ENCODE measurements at places on chromosomes 13 and 19.

DNA sequence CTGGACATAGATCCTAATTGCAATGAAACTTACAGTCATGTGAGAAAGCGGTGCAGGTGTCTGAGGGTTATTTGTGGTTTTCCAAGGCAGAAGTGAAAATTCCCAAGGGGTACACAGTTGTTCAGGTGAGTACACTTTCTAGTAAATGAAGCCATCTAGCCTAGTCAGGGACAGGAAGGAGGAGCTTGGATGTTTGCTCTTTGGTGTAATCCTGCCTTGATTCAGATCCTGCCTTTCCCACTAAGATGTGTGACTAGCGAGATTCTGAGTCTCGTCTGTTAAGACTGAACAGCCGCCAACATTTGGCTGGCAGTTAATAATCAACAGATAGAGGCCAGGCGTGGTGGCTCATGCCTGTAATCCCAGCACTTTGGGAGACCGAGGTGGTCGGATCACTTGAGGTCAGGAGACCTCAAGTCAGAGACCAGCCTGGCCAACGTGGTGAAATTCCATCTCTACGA, 2.5 kb downstream of the RPS9 start:
- DNase-seq = no peak

- no peak for DNase-seq
Observed at GRCh38 chr19:15417699-15418098, 1.1 kb downstream of the AKAP8L start.

- DNase-seq = no peak
Observed at GRCh38 chr19:21610341-21610740, 104.9 kb downstream of the ZNF429 start.

DNA sequence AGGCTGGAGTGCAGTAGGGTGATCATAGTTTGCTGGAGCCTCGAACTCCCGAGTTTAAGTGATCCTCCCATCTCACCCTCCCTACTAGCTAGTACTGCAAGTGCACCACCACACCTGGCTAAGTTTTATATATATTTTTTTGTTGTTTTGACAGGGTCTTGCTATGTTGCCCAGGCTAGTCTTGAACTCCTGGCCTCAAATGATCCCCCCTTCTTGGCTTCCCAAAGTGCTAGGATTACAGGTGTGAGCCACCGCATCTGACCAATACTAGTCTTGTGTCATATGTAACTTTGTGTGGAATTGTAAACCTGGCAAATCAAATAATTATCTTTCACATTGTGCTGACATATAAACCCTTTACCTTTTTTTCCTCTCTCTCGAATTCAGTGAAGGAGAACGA, 10.2 kb downstream of the HNRNPM start:
- DNase-seq = no peak

- DNase-seq = no peak
Observed at GRCh38 chr19:30674656-30675055, 302.5 kb downstream of the ZNF536 start.

- DNase-seq = no peak
Observed at GRCh38 chr13:111967572-111968201, 99.3 kb upstream of the SOX1 start.

GRCh38 chr13:87981416-87981815, 310.2 kb downstream of the SLITRK5 start:
- no peak for DNase-seq

- DNase-seq = no peak
Observed at GRCh38 chr13:66353664-66354063, 876.5 kb downstream of the PCDH9 start.

DNA sequence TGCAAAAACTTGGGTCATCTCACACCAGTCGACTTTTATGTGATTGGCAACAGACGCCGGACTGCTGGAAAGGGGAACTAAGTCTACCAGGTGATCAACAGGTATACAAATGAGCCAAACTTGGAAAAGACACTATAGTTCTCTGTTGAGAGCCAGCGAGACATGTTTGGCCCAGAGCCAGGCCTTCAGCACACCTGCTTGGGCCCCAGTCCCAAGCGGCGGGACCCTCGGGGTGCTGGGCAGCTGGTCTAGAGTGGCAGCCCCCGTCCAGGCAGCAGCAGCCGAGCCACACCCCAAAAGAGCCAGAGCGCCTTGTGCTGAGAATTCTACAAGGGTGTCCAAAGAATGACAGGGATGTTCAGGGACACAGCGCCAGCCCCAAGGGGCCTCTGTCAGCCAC, 28.0 kb downstream of the NAXD start:
- DNase-seq = no peak

- DNase-seq = no peak
Observed at GRCh38 chr13:22135446-22135845, 464.6 kb downstream of the FGF9 start.

GRCh38 chr13:110374431-110375370, 67.6 kb downstream of the COL4A2 start:
- DNase-seq = no peak

DNA sequence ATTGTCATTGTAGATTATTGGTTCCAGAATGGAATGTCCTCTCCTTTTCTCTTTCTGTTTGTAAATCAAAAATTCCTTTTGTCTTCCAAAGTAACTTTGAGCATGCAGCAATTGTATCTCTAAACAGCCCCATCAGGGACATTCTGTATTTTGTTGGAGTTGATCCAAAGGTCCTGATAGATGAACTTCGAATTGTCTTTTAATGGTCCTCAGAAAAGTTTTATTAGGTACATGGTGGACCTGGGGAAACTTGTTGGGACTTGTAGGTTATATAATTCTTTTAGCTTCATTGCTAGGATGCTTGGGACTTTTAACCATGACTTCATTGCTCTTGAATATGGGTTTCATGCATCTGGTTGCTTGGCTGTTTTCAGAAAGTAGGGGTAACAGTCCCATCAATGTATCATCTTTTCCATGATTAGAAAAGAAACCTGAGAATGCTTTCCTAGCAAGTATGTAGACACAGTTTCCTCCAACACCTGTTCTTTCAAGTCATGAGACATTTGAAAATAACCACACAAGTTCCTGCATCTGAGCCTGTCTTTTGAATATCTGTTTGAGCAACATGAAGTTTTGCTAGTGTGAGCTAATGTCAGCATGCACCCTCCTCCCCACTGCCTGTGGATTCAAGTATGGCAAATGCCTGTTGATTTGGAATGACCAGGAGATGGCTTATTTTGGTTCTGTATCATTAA, 413.1 kb downstream of the KCNRG start:
- DNase-seq = no peak

DNA sequence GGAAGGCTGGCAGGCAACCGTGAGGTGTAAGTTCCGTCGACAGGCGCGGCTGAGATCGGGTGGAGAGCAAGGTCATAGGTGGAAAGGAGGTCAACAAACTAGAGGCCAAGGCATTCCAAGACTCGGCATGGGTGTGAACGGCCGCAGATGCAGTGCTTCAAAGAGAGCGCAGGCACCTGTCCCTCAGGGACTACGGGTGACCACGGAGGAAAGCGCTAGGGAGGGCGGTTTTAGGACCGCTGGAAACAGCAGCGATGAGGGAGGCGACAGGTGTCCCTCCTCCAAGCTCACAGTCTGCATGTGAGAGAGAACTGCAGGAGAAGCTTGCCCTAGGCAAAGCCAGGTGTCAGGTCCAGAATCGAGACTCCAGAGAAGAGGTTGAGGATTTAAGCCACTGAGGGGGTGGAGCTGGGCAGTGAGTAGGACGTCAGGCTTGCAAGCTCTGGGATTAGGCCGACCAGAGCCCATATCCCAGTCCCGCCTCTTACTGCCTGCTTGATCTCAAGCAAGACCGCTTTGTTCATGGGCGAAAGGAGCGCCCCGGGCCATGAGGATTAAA, 1.6 kb upstream of the MLNR start:
- no peak for DNase-seq

DNA sequence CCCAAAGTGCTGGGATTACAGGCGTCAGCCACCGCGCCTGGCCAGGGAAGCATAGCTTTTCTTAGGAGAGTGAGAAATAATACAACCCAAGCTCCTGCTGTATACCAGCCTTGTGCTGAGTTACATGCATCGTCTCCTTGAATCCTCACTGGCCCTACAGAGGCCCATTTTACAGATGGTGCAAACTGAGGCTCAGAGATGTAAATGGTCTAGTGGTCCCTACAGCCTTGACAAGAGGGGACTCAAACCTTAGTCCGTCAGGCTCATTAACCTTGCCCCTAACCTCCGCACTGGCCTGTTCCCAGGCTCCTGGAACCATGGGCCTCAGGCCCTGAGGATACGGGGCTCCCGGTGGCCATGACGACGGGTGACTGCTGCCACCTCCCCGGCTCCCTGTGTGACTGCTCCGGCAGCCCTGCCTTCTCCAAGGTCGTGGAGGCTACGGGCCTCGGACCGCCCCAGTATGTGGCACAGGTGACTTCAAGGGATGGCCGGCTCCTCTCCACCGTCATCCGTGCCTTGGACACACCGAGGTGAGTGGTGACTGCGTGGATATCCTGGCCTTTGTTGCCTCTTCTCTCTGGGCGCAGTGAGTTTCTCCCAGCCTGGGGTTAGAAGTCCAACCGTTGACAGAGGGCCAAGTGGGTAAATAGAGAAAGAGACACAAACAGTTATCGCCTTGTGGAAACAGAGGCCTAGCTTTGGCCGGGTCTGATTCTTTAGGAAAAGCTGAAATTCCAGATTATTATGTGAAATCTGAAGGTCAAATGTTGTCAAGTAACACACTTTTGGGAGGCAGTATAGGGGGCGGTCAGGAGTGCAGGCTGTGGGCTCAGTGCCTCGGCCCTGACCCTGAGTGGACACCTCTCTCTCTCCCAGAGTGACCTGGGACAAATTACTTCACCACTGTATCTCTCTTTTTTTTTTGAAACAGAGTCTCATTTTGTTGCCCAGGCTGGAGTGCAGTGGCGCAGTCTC, 8.7 kb downstream of the MARCHF2 start:
- DNase-seq = no peak

DNA sequence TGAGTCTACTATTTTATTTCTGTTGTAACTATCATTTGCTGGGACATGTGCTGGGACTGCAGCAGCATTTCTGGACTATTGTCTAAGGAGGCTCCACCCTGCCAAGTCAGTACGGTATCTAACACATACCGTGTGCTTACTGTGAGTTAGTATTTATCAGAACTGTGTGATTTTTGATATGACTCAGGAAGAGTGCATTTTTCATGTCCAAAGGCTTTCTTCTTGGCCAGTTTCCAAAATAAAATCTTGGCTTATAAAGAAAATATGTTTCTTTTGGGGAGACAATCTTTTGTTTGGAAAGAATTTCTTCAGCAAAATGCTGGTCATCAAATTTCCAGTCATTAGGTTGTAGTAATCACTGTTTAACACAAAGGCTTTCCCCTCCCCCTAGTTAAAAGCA, 11.6 kb downstream of the PARP4 start:
- DNase-seq = no peak

- no peak for DNase-seq
Observed at GRCh38 chr13:41458187-41458760, 924 bp downstream of the RGCC start.

DNA sequence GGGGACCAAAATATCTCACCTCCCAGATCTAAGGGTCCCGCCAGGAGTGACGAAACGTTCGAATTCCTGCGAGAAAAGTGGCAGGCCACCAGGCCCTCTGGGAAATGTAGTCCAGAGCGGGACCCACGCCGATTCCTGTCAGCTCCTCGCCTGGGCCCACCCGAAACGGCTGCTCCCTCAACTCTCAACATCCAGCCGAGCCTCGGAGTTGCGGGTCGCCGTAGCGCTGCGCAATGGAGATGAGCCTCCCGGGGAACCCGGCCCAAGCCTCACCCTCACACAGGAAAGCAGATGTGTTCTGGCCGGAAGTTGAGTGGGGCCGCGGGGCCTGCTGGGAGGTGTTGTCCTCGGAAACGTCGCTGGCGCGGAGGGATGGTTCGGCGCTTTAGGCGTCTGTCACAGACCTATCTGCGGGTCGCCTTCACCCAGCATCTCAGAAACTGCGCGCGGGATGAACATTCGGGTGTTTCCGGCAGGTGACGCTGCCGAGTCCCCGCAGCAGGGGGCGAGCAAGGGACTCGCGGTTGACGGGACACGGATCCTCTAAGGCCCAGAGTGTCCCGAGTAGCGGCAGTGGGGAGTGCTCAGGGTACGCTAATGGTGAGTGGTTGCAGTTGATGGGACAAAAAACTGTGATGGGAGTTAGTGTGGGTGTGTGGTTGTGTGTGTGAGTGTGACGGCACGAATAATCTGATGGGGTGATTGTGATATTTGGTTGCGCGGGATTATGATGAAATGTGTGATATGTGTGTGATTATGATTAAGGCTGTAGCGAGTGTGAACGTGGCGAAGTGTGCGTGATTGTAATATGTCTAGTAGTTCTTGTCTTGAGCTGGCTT, at the start of the genes ZNF568 and ZNF829:
TSS of gene ZNF568 (plus strand) at position 341 of the 839 bp plus-strand sequence. CDS start 6,439 bp downstream, outside the sequence.
TSS of gene ZNF829 (minus strand) at position 300 of the 839 bp plus-strand sequence. CDS start 1,124 bp downstream, outside the sequence.
- DNase-seq = no peak

GRCh38 chr19:48867746-48868113, 687 bp downstream of the PLEKHA4 start:
- no peak for DNase-seq

GRCh38 chr19:38695832-38696728, 48.2 kb downstream of the CAPN12 start:
- DNase-seq = no peak

DNA sequence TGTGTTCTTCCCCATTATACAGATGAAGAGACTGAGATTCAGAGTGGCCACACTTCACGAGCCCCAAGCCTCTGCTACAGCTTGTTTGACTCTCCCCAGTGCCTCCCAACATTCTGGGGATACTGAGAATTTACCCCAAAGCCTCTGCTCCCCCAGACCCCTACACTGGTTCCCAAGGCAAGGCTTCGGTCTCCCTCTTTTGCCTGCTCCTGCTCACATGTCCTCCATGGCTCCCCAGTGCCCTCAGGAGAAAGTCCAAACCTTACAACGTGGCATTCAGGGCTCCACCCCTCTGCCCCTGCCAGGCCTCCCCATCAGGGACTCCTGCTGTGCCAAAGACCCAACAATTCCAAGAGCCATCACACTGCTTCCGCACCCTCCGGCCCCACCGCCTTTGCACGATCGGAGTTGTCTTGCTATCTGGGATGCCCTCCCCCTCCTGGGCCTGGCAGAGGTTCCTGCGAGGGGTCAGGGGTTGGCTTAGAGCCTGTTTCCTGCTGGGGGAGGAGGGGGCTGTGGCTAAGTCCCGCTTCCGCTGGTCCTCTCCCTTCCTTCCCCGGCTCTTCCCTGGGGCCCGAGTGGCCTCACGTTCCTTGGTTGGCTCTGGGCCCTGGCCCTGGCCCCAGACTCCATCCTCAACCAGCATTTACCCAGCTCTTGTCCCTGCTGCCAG, 15.4 kb downstream of the GTPBP3 start:
- DNase-seq = no peak

- no peak for DNase-seq
Observed at GRCh38 chr19:10422846-10423245, 2.5 kb downstream of the PDE4A start.

DNA sequence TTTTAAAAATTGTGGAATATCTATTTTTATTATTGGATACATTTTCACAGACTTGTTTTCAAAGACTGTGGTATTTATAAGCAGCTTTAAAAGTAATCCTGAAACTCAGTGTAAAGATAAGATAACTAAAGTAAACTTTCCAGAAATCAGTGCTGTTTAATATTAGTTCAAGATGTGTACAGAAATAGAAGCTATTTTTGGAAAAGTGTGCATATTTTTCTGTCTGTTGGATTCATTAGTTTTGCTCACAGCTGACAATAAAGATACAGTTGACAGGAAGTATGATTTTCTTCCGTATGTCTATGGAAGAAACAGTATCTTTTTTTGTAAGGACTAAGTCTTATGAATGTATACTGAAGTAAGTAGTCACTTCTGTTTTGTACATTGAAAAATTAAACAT, 85.9 kb downstream of the GJA3 start:
- no peak for DNase-seq
